NCI-H187 treated with DMSO at 0.1 percent for 48 hours (cell line): ENCODE measurements at places on chromosomes 3 and 15.

GRCh38 chr15:65066635-65067316, 1.0 kb downstream of the RASL12 start:
- no peak for DNase-seq

DNA sequence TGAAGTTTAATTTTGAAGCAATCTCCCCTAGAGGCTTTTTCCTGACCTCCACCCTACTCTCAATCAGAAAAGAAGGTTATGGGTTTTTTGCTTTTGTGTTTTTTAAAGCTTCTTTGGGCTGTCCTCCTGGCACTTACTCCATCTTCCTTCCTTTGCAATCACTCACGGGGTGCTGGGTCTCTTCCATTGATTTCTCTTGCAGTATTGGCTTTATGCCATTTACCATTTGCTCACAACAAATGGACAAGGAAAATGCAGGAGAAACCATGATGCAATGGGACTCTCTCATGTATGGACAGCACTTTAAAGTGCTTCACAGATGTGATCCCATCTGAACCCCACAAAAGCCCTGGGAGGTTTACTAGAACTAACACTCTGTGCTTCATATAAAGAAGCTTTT, 57.5 kb downstream of the SST start:
- DNase-seq = no peak

- no peak for DNase-seq
Observed at GRCh38 chr15:84736375-84736774, 12.0 kb upstream of the ZNF592 start.

- no peak for DNase-seq
Observed at GRCh38 chr3:149965278-149965677, 5.4 kb downstream of the PFN2 start.

GRCh38 chr3:39388741-39389248, 5.6 kb downstream of the SLC25A38 start:
- no peak for DNase-seq

- DNase-seq = no peak
Observed at GRCh38 chr3:192194085-192194484, 533.3 kb downstream of the FGF12 start.
